Coronary artery (tissue), 2 donors: ENCODE measurements at places on chromosomes 7 and 10.

GRCh38 chr10:62543571-62544355 is 169.6 kb downstream of the ZNF365 start:
- DNase-seq: no peak

- no peak for DNase-seq
Measured at GRCh38 chr10:103467406-103467805, 8.7 kb upstream of the CALHM1 start.

DNA sequence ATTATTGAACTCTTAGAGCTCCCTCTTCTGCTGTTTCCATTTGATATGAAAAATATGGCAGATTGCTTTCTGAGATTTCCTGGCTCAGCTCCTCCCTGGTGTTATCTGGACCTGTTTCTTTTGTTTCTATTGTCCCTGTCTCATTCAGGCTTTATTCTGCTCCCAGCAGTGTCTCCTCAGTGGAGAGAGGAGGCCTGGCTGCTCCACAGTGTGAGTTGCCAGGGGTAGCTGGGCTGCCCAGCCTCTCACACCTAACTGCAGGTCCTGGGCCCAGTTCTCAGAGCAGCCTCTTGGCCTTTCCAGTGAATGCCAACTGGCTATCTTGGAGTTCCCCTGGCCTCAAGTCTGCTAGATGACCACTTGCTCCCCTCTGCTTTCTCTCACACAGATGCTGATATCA is 127.0 kb downstream of the VPS41 start:
- no peak for DNase-seq

DNA sequence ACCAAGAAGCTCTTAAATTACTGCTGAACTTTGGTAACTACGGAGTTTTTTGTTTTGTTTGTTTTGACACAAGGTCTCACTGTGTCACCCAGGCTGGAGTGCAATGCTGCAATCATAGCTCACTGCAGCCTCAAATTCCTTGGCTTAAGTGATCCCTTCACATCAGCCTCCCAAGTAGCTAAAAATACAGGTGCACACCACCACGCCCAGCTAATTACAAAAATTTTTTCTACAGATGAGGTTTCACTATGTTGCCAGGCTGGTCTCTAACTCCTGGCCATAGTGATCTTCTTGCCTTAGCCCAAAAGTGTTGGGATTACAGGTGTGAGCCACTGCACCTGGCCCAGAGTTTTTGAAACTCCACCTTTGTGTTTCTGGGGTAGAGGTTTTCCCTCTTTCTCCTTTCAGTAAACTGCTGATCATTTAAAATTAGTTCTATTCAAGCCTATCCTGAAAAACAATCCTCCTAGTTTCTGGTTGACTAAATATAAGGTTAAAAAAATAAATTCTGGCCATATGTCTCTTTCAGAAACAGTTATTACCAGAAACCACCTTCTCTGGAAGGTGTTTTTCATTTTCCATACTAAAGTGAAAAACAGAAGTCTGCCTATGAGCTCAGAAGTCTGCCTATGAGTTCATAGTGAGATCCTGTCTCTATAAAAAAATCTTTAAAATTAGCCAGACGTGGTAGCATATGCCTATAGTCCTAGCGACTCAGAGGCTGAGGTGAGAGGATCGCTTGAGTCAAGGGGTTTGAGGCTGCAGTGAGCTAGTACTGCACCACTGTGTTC is 63.9 kb downstream of the VOPP1 start:
- no peak for DNase-seq

GRCh38 chr7:13542451-13542850 is 447.0 kb downstream of the ETV1 start:
- no peak for DNase-seq

DNA sequence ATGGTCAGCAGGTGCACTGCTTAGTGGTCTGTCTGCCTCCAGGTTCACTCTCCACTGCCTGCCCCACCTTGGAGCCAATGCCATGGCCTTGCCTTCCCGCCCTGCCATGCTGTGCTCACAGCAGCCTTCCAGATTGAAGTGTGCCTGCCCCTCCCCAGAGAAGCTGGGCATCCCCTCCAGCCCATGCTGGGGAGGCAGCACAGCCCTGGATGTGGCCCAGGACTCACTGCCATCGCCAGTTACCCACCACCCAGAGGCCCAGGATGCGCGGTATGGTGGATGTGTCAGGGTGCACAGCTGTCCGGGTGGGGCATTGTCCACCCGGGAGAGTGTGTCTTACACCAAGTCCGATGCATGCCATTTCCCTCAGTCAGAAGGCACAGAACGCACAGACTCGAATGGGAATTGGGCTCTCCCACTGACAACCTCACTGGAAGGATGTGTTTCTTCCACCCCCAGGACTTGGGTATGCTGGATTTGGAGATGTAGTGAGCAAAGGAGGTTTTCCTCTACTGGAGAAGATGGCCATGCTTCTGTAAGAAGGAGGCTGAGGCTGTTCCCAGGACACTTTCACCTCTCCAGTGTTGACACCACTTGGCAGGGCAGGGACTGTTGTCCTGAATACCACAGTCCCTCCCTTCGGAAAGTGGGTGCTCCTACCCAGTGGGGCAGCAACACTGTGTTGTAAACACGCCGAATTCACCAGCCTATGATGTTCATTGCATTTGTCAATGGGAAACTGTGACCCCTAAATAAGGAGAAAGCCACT is 122.0 kb downstream of the ADARB2 start:
- DNase-seq: no peak

DNA sequence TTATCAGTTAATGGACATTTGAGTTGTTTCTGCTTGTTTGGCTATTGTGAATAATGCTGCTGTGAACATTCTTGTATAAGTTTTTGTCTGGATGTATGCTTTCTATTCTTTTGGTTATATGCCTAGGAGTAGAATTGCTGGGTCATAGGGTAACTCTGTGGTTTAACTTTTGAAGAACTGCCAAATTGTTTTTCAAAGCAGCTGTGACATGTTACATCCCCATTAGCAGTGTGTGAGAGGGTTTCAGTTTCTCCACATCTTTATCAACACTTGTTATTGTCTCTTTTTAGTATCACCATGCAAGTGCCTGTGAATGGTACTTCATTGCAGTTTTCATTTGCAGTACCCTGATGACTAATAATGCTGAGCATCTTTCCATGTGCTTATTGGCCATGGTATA is 2.1 kb upstream of the NDUFB8 start:
- DNase-seq: no peak

DNA sequence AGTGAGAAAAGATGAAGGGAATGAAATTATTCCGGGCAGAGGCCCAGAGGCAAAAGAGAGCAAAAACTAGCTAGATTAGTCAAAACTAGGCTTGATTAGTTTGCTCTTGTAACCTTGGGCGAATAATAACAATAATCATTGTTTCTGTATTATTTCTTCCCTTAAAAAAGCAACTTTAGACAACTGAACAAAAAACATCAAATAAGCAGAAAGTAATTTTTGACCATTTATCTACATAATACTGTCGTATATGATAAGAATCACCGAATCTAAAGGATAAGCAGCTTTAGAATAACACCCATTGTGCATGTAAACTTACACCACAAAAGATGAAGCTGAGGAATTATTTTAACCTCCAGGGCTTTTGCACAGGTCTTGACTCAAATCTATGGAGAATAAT is 125.1 kb downstream of the TPK1 start:
- DNase-seq: no peak

- no peak for DNase-seq
Measured at GRCh38 chr7:70881167-70881847, 250.6 kb upstream of the GALNT17 start.

GRCh38 chr10:113379091-113379490 is 173.8 kb upstream of the HABP2 start:
- no peak for DNase-seq

DNA sequence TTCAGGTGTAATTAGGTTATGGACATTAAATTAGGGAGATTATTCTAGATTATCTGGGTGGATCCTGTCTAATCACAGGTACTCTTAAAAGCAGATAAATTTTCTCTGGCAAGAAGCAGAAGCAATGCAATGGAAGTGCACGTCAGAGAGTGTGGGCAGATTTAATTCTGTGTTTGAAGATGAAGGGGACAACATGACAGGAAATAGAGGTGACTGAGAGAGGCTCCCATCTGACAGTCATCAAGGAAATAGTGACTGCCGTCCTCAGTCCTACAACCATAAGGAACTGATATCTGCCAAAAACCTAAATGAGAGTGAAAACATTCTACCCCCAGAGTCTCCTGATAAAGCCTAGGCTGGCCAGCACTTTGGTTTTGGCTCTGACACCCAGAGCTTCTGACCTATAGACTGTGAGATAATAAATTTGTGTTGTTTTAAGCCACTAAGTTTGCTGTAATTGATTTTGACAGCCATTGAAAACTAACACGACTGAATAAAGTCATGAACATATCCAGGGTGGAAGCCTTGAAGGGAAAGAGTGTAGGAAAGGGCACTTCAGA is 30.5 kb upstream of the DDX50 start:
- no peak for DNase-seq

DNA sequence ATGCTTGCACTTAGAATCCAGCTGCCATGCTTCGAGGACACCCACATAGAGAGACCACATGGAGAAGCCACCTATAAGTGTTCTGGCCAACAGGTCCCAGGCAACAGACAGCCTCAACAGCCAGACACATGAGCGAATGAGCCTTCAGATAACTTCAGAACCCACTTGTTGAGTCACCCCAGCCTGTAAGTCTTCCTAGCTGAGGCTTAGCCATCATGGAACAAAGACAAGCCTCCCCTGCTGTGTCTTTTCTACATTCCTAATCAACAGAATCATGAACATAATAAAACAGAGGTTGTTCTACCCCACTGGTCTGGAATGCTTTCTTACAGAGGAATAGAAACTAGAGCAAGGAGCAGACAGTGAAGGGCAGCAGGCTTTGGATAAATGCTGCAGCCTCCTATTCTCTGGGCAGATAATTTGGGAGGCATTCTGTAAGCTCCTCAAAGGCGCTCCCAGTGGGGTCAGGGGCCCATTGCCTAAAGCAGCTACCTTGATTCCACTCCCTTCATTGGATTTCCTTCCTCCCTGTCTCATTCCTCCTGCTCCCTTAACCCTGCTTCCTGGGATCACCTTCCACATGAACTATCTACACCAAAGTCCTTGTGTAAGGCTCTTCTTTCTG is 4.6 kb downstream of the TLL2 start:
- DNase-seq: no peak

GRCh38 chr7:9013940-9014339 is 580.5 kb downstream of the NXPH1 start:
- no peak for DNase-seq

GRCh38 chr10:86635402-86635801 is 18.9 kb upstream of the OPN4 start:
- DNase-seq: no peak

- no peak for DNase-seq
Measured at GRCh38 chr10:7152982-7153381, 257.9 kb downstream of the SFMBT2 start.
